Stimulated activated CD8-positive, alpha-beta memory T cell treated with anti-CD3 and anti-CD28 coated beads, Interleukin-2, amount 100 ng/mL, for 1 hour (primary cell): ENCODE measurements at places on chromosomes 7 and 10.
A peak's percentile ranks its signal among the peaks of the same experiment; 100 is the strongest.

DNA sequence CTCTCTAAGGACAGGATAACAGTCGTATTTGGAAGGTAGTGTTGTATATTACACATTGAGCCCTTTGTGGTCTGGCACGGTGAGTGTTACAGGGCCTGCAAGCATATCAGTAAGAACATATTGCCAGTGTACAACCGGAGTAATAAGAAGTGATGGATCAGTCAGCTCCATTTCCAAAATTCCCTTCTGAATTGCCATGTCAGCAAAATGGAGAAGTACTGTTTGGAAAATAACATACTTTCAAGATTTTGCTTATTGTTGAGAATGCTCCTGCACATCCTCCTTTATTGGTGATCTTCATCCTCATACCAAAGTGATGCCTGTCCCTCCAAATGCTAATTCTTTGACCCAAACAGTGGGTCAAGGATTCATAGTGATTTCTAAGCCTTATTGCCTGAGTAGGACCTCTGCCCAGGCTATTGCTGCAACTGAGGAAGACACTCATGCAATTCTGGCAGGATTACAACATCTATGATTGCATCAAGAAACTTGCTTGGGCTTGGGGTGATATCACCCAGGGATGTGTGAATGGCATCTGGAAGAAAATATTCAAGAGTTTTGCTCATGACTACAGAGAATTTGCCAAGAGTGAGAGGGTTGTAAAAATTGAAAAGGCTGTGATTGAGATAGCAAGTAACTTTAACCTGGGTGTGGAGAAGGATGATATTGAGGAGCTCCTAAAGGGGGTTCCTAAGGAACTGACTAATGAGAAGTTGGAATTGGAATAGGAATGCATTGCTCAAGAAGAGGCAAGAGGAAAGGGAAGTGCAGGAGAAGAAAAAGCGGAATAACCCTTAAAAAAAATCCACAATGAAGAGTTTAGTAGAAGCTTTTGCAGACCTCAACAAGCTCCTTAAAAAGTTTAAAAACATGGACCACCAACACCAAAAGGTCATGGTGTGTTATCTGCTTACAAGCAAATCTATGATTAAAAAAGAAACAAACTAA, 452.2 kb upstream of the SORCS1 start:
- no peak for DNase-seq

GRCh38 chr7:151416941-151417315, 7.1 kb upstream of the WDR86 start:
- no peak for DNase-seq

GRCh38 chr7:42662862-42663261, 249.0 kb downstream of the C7orf25 start:
- no peak for DNase-seq

DNA sequence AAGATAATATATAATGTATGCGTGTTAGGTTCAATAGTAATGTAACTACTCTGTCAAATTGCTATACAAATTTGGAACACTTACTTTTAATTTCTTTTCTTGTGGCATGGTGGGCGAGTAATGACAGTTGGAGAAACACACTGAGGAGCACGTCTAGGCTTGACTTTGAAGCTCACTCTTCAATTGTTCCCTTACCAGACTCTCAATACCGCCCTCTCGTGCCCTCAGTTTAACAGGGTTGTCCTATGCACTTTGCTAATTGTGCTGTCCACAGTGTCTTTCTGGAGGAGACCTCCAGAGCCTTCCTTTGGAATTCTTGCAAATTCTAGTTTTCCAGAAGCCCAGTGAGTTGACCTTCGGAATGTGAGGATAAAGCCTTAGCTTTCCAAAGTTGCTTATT, 107.2 kb upstream of the RELN start:
- DNase-seq, result no peak

DNA sequence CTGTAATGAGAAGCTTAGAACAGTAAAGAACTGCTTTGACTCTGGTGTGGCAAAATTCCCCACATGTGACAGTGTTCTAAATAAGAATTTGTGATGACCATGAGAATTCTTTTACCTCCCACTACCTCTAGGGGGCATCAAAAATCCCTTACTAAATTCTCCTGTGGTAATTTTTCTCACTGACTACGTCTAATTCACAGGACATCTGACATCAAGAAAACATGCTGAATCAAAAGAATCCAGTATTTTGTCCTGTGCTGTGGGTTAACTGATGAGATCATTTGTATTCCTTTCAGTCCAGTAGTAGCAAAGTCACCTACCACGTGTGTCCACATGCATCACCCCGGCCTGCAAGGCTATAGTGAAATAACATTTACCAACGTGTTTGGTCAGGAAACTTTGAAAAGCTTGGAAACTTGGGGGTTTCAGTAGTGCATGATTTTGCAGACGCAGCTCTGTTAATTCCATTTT, 103.8 kb downstream of the ATE1 start:
- no peak for DNase-seq

DNA sequence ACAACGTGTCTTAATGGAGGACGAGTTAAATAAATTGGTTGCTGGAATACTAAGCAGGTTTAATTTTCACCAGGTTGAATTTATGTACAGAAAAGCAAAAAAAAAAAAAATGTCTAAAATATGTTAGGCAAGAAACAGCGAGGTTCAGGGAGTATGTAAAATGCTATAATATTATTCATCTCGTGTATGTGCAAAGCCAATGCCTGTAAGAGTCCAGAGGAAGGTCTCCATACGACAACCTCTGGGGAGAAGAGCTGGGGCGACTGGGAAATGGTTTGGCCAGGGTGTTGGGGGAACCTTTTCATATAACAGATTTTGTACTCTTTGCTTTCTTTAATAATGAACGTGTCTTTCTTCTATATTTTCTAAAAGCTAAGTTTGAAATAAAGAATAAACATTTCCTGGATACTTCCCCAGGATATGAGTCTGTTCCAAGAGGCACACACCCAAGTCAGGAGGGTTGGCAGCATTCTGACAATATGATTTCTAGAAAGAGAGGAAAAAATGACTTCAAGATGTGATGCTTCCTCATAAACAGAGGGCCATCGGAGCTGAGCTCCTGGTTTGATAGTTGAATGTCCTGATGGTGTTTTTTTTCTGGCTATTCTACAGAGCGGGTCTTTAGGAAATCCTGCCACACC, 208.6 kb upstream of the MGMT start:
- DNase-seq, result no peak

DNA sequence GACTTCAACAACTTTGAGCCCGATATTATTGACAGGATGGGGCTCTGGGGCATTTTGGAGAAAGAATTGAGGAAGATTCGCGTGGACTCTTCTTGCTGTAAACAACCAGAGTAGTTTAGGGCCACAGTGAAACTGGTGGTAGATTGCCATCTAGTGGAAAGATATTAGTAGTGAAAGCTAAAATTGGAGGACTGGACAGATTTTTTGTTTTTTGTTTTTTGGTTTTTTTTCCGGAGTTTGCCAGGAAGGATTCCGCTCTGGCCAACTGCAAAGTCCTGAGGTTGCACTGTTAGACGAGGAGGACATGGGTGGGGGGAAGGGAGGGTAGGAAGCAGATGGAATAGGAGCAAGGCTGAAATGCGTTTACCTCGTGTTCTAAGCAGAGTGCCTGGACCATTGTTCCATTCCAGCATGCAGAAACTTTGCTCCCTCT, 11.7 kb downstream of the NOBOX start:
- no peak for DNase-seq

- no peak for DNase-seq
Observed at GRCh38 chr10:76026176-76026771, 594.9 kb downstream of the LRMDA start.

DNA sequence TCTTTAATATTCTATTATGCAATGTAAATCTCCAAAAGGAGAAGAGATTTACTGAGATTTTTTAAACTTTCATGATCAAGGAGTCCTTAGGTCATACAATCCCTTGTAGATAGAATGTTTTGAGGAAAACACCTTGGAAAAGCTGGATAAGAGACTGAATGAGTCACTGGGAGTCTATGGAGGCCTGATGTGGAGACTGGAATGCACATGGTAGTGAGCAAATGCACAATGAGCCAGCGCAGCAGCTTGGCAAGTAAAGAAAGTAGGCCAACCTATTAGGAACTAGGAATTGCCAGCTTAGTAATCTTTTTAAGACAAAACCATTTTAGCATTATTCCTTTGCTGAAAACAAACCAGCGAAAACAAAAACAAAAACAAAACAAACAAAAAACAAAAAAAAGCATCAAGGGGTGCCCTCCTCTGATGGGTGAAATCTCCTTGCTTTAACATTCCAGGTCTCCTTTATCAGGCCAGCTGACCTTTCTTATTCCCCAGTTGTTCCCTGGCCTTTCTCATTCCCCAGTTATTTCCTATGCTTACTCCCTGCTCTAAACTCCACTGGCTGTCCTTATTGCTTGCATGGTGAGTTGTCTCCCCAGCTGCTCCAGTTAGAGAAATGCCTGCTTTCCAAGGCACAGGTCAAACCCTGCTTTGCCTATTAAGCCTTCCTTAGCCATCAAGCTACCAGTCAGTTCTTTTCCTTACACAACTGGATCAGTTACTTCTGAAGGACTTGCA, 135.8 kb downstream of the PLCE1 start:
- DNase-seq, result no peak

DNA sequence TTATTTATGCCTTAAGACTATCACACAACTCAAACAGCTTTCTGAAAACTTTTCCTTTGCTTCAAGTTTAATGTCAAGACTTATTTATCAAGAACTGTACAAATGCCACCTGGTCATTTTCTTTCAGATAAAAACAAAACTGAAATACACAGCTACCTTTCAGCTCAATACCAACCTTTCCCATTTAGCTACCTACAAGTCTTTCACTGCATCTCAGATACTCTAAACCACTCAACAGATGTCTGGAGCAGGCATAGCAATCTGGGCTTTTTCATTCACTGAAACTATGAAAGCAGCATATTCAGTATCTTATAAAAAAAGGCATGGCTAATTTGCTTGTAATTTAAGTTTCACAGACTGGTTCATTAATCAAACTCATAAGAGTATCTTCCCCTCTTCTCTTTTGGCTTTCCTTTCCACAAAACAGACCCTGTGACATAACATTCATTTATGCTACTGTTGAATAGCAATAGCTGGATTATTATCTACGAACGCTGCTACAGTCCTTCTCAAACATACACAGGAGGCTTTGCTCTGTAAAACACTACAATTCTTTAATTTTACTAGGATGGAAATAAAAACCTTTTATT, 8.2 kb downstream of the TRA2A start:
- no peak for DNase-seq

DNA sequence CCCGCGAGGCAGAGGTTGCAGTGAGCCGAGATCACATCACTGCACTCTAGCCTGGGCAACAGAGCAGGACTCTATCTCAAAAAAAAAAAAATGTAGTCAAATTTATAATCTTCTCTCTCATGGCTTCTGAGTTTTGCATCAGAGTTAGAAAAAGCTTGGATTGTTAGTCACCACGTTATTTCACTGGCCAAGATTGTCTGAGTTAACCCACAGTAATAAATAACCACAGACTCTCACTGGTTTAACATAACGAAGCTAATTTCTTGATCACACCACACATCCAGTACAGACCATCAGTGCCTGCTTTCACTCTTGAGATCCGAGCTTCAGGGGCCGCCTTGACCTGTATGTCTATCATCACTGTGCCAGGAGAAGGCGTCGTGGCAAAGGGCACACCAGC, 116.8 kb upstream of the JCAD start:
- no peak for DNase-seq

GRCh38 chr7:47817917-47818316, 130.3 kb downstream of the PKD1L1 start:
- DNase-seq, result no peak

DNA sequence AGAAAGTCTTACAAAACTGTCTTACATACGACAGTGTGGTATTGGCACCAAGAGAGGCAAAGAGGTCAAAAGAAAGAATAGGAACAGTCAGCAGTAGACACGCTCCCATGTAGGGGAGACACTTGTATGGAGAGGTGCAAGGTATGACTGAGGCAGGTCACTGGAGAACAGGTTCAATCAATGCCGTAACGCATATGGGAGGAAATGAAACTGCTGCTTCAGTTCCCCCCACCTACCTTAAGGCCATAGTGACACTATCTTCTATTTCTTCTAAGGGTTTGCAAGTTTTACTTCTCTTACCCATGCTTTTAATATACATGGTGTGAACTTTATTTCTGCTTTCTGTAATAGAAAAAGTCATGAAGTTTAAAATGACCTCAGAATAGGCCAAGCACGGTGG, 5.5 kb upstream of the PITRM1 start:
- no peak for DNase-seq

DNA sequence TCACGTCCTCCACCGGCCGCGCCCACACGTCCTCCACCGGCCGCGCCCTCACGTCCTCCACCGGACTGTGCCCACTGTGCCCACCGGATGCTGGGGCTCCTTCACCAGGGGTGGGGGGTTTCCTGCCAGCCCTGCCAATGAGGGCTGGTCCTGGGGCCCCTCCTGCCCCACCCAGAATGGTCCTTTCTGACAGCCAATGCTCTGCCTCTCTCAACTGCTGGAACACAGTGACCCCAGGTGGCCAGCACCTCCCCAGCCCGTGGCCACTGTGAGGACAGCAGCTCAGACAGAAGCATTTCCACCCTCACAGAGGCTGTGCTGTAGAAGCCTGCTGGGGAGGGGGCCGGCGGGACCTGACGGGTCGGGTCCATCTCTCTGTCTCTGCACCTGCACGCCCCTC, 90.1 kb upstream of the DNAAF5 start:
- DNase-seq, result peak; percentile 16

DNA sequence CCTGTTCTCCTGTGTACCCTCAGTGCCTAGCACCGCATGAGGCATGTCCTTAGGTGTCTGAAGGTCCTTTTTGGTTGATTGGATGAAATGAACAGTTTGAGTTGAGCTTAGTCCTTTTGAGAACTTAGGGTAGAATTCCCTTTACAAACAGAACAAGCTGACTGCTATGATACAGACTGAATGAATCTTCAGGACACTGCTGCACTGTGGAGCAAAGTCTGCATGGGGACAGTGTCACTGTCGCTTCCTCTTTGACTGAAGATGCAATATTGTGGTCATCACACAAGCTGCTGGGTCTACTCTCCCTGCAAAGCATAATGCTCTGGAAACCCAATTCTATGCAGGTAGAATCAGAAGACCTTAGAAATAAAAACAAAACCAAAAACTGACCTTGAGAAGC, 8.6 kb upstream of the PLAU start:
- DNase-seq, result no peak

GRCh38 chr10:68902382-68902781, 1.3 kb downstream of the DDX50 start:
- no peak for DNase-seq

- DNase-seq, result no peak
Observed at GRCh38 chr7:94897541-94897940, 9.9 kb upstream of the PPP1R9A start.

DNA sequence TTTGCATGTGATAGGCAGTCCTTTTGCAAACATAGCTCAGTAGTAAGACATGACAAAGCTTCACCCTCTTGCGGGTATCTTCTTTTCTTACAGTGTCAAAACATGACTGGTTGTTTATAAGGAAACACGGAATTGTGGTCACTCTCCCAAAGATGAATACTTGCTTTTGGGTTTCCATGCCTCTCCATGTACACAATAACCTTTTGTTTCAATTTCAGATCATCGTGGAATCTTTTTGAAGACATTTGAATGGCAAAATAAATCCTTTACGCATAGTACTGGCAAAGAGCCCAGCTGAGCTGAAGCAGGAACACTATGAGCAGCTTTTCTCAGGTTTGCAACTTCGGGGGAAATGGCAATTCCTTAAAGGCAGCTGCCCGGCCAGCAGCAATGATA, 156.8 kb upstream of the FRMD4A start:
- no peak for DNase-seq

- no peak for DNase-seq
Observed at GRCh38 chr7:41149576-41149975, 553.3 kb downstream of the INHBA start.
